ENCODE measurements at places on chromosomes 7 and 10.

DNA sequence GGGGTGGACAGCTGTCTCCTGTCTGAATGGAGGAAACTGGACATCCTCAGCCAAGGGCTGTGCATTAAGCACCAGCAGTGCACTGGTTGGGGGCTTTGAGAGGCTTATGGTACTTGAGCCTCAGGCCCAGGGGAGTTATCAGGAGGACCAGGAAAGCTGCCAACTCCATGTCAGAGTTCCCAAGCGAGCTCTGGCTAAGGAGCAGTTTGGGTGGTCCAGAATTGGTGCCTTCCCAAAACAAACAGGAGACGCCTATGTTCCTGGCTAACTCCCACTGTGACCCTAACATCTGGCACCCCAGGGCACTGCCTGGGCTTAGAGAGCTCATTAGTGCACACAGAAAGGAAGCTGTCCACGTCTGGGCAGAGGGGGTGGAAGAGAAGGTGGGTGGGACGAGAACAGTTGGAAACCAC lies 408.6 kb upstream of the NPVF start:
- DNase-seq: no peak

DNA sequence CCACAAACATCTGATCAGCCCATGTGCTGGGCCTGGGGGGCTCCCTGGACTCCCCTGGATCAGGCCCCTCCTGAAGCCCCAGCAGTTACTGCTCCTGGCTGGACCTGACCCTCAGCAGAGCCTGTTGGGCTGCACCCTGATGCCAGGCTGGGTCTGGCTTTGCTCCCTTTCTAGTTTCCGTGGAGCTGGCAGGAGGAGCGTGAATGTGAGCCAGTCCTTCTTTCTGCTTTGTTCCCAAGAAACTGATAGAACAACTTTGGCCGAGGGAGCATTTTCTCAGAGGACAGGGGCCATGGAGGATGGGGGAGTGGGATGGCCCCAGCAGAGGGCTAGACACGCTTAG lies 128.2 kb downstream of the NEURL1 start:
- DNase-seq: no peak

DNA sequence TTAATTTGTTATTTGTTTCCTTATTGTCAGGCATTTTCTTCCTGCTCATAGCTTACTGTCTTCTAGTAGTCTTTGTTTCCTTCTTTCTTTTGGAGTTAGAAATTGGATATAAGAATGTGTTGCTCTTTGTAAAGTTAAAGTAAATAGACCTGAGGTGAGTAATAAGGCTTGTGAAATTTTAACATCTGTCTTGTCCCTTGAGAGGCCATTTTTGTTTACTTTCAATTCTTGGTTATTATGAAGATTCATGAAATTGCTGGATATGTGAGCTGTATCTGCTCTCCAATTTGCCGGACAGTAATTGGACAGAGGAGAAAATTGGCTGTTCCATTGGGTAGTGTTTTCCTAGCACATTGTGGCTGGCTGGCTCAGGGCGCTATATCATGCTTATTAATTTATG lies 260.7 kb downstream of the EXOC4 start:
- no peak for DNase-seq

DNA sequence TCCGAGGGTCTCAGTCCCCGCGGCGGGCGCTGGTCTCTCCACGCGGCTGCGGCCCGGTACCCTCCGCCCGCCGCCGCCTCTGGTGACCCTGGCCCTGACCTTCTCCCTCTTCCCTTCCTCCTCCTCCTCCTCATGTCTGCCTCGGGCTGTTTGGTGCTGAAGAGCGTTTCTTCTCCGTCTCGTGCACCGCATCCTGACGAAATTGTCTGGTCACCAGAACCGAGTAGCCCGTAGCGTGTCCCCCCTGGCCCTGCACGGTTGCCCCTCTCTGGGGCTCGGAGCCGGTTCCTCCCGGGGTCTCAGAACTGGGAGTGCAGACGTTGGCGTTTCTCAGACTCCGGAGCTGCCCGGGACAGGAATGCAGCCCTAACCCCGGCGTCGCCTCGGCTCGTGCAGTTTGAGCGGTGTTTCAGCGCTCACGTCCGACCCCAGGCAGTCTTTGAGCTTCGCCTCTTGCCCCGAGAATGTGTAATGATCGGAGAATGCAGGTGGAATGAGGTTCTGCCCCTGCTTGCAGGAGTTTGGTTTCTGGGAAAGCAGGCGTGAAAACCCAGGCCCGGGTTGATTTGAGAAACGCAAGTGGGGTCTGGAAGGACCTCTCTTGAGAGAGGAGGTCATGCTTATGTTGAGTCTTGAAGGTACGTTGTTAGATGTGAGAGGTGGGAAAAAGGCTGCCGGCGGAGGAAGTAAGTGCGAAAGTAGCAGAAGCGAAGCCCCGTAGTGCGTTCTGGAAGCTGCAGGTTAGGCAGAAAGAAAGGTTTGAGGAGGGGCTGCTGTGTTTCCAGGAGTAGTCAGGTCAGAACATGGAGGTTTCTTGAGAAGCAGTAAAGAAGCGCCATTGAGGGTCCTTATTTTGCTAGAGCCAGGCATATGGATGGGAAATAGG lies 743 bp downstream of the RBM17 start:
- no peak for DNase-seq

DNA sequence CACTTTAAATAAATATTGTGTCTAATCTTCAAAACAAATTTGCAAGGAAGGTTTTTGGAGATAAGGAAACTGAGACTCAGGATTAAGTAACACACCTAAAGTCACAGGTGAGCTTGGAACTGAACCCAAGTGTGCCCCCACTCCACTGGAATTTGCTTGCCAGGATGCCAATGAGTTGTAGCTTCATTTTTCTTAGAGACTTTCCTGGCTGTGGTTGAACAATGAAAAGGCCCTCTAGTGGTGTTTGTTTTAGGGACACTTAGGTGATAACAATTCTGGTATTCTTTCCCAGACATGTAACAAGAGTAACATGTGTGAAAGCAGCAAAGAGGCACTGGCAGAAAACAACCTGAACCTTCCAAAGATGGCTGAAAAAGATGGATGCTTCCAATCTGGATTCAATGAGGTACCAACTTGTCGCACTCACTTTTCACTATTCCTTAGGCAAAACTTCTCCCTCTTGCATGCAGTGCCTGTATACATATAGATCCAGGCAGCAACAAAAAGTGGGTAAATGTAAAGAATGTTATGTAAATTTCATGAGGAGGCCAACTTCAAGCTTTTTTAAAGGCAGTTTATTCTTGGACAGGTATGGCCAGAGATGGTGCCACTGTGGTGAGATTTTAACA lies 1.5 kb downstream of the IL6 start:
- no peak for DNase-seq

- peak; percentile 43 for DNase-seq
Measured at GRCh38 chr7:924541-925231, 29.8 kb downstream of the ADAP1 start.

DNA sequence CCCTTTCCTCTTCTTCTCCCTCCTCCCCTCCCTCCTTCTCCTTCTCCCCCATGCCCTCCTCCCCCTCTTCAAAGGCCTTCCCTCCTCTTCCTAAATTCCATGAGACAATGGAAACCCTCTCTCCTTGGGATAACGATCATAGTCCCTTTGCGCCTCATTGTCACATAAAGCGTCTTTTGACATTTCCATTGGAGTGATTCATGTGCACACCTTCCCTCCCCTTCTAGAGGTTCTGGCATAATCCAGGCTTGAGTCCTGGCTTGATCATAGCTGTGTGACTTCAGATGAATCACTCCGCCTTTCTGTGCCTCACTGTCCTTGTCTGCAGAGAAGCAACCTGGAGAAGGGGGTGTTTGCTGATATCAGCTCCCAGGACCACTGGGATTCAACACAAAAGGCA lies 204.2 kb downstream of the TNS3 start:
- DNase-seq: no peak

DNA sequence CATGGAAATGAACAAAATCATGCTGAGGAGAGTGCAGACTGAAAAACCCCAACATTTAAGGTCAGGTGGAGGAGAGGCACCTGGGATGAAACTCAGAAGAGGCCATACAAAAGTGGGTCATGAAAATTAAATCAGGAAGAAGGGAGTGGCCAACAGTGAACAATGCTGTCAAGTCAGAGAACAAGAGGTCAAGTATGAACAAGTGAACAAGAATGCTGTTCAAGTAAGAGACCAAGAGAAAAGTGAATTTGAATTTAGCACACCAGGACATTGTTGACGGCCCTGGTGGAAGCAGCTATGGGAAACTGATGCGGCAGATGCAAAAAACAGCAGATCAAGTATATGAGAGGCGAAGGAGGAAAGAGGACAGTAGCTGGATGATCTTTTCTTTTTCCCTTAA lies 7.9 kb downstream of the CEP41 start:
- no peak for DNase-seq

DNA sequence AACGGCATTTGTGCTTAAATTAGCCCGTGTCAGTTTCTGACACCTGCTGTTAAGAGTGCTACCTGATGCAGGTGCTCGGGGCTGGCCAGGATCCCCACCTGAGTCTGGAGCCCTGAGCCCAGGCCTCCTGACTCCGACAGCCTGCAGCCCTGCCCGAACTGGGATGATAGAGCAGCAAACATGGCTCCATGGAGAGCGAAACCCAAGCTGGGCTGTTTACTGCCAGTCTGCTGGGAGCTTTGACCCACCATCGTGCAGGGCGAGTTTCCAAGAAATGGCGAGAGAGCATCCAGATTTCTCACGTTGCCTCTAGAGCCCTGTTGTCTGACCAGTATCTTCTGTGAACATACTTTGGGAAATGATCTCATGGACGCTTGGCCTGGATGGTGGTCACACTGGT lies 66.2 kb downstream of the MGMT start:
- no peak for DNase-seq

GRCh38 chr7:147485660-147486210 lies 1104.8 kb upstream of the C7orf33 start:
- DNase-seq: no peak

GRCh38 chr7:134287916-134288659 lies 28.6 kb downstream of the SLC35B4 start:
- no peak for DNase-seq
